ENCODE measurements at places on chromosomes 7 and 10.
A peak's percentile ranks its signal among the peaks of the same experiment; 100 is the strongest.

DNA sequence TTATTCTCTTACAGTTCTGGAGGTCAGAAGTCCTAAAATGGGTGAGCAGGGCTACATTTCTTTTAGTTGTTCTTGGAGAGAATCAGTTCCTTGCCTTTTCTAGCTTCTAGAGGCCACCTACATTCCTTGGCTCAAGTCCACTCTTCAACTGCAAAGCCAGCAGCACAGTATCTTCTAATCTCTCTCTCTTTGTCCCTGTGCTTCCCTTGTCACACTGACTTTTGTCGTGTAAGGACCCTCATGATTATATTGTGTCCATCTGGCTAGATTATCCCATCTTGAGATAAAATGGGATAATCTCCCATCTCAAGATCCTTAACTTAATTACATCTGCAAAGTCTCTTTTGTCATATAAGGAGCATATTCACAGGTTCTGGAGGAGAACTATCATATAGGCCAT lies 359.0 kb downstream of the ADRA2A start:
- DNase-seq = no peak

DNA sequence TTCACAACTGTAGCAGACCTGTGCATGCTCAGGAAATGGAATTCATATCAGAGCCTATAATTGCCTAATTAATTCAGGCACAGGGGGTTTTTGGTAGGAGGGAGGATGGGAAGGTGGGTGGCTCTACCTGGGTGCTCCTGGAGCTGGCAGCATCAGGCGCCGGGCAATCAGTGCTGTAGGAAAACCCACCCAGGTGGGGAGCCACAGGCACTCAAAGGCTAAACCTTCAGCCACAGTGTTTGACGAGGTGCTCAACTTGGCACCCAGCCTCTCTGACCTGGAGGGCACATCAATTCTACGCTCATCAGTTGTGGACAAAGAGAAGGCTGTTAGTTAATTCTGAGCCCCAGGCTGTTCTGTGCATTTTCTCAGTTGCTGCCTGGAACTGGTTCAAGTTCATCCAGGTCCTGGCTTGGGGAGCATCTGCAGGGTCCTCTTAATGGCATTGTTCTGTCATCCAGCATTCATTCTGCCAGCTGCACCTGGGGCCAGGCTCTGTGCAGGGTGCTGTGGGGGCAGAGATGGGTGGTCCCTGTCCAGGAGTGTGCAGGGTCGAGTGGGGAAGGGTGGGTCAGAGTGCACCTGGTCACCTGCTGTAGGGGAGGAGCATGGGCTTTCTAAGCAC lies 54.1 kb upstream of the NPTX2 start:
- DNase-seq = no peak

- no peak for DNase-seq
Measured at GRCh38 chr7:69588773-69589172, 9.5 kb upstream of the AUTS2 start.

DNA sequence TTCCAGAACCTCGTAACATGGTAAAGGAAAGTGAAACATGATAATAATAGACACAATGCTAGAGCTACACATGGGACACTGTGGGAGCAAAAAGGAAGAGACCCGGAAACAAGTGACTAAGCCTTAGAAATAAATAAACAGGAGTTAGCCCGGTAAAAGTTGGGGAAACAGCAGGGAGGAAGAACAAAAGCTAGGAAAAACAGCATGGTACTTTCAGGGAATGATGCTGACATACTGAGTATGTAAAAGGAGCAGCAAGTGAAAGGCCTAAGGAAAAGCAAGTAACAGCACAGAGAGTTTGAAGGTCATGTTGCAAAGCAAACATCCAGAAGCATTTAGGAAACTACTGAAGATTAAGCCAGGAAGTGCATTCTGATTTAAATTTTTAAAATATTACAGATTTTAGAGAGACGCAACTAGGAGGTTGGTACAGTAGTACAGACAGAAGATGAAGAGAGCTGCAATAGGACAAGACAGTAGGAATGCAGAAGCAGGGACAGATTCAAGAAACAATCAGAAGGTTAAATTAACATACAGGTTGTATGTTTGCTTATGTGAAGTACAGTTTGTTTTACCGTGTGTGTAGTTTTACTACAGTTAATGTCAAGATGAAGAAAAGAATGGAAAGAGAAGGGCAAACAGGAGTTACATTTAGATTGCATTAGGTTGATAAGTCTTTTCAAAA lies 63.7 kb downstream of the ARHGAP12 start:
- no peak for DNase-seq

- no peak for DNase-seq
Measured at GRCh38 chr10:124560377-124561105, 98.9 kb downstream of the LHPP start.

- DNase-seq = no peak
Measured at GRCh38 chr10:98365406-98366061, 49.4 kb downstream of the PYROXD2 start.

- DNase-seq = no peak
Measured at GRCh38 chr10:90822508-90822907, 35.3 kb downstream of the HTR7 start.

DNA sequence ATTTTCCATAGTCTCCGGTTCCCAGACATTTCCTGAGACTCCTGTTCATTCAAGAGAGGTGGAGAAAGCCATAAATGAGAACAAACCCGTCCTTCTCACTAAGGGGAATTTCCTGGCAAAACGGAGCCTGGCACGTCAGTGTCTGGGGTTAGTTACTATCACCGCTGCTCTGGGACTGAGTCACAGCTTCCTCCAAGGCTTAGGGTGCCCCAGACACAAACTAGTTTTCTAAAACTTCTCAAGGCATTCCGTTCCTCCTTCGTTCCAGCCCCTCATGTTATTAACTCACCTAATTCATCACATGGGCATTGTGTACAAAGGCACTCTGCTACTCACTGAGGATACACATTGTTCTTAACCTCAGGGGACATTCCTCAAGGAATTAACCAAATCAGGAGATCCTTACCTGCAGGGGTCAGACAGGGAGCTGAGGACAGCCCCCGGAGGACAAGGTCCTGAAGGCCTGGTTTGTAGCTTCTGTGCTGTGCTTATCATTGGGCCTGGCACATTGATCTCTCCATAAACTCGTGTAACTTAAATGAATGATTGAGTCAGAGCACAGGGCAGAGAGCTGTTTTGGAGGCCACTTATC lies 103.0 kb upstream of the KLF6 start:
- DNase-seq = peak; percentile 75

Measured in T-helper 1 cell (primary cell).